CD8-positive, alpha-beta memory T cell (primary cell): ENCODE measurements at places on chromosomes 5 and 9. TPM values are rescaled to one million over a fixed set of nuclear protein-coding genes. Genes with fewer than 3 reads are reported as not detected.

- no peak overlapping the region for H3K4me3 ChIP-seq
- no peaks in the 10 kb centered on the region for H3K4me1 ChIP-seq
- no peak overlapping the region for H3K27ac ChIP-seq
- H3K36me3 ChIP-seq: no peaks in the 10 kb centered on the region
- no peak for DNase-seq
- H3K27me3 ChIP-seq: no peaks in the 10 kb centered on the region
These were observed 20.3 kb upstream of the NINJ1 start for GRCh38 chr9:93154293-93154903.

DNA sequence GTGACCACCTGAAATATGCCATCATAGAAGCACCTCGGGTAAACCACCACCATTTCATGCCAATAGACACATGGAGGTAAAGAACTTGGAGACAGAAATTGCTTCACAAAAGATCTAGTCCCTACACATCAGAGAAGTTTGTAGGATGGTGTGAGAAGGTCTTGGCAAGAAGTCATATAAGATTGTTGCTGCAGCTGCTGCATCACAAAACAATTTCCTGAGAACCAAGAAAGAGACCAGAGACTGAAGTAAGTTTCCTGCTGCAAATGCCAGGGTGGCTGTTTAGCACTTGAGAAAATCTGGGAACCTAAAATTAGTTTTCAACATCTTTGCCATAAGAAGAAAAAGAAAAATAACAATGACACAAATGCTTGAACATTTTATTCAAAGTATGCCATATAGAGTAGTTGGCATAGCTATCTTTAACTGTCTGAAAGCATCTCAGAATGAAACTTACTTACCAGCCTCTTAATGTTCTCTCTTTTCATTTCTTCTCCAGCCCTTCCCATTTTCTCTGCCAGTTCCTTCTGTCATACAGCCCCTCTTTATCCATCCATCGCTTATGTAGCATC, 114.3 kb downstream of the KCTD16 start:
- no peak overlapping the region for H3K4me3 ChIP-seq
- no peaks in the 10 kb centered on the region for H3K36me3 ChIP-seq
- no peak for DNase-seq
- H3K4me1 ChIP-seq: no peaks in the 10 kb centered on the region
- no peaks in the 10 kb centered on the region for H3K27me3 ChIP-seq

- H3K27me3 ChIP-seq: no peaks in the 10 kb centered on the region
- H3K4me1 ChIP-seq: no peaks in the 10 kb centered on the region
- no peak overlapping the region for H3K4me3 ChIP-seq
- H3K27ac ChIP-seq: no peak overlapping the region
- no peaks in the 10 kb centered on the region for H3K36me3 ChIP-seq
These were observed 15.4 kb upstream of the QSOX2 start for GRCh38 chr9:136260936-136261472.

- H3K36me3 ChIP-seq: no peaks in the 10 kb centered on the region
- DNase-seq: no peak
- H3K27me3 ChIP-seq: no peaks in the 10 kb centered on the region
- no peak overlapping the region for H3K4me3 ChIP-seq
These were observed 6.5 kb downstream of the CKMT2 start for GRCh38 chr5:81239613-81240012.

GRCh38 chr9:22053178-22053577, 44.1 kb upstream of the CDKN2B start:
- no peaks in the 10 kb centered on the region for H3K36me3 ChIP-seq
- H3K4me1 ChIP-seq: peaks cover 32% of the 10 kb centered on the region
- no peak for DNase-seq
- H3K27me3 ChIP-seq: no peaks in the 10 kb centered on the region

GRCh38 chr9:84264307-84265029, 76.1 kb downstream of the SLC28A3 start:
- no peak overlapping the region for H3K4me3 ChIP-seq
- no peak for DNase-seq
- no peaks in the 10 kb centered on the region for H3K4me1 ChIP-seq
- H3K36me3 ChIP-seq: no peaks in the 10 kb centered on the region
- H3K27me3 ChIP-seq: no peaks in the 10 kb centered on the region

- no peak for DNase-seq
- H3K36me3 ChIP-seq: no peaks in the 10 kb centered on the region
- H3K4me3 ChIP-seq: no peak overlapping the region
- no peaks in the 10 kb centered on the region for H3K27me3 ChIP-seq
These were observed 8.8 kb upstream of the BOD1 start for GRCh38 chr5:173625261-173625660.

- no peak for DNase-seq
- no peak overlapping the region for H3K4me3 ChIP-seq
- H3K36me3 ChIP-seq: no peaks in the 10 kb centered on the region
- H3K27me3 ChIP-seq: no peaks in the 10 kb centered on the region
- H3K27ac ChIP-seq: no peak overlapping the region
These were observed 5.1 kb downstream of the PNPLA7 start for GRCh38 chr9:137545123-137545522.

GRCh38 chr5:60700416-60700757, 421 bp upstream of the DEPDC1B start:
- no peak for DNase-seq
- peak overlapping the region; percentile 74 for H3K27ac ChIP-seq

DNA sequence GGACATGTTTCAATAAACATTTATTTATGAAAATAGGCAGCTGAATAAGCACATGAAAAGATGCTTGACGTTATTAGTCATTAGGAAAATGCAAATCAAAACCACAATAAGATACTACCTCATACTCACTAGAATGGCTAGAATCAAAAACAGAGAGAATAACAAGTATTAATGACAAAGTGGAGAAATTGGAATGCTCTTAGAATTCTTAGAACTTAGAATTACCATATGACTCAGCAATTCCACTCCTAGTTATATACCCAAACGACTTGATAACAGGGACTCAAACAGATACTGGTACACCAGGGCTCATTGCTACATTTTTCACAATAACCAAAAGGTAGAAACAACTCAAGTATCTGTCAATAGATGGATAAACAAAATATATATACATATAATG, 15.1 kb upstream of the TRIM36 start:
- H3K4me1 ChIP-seq: peaks cover 2% of the 10 kb centered on the region
- peaks cover 35% of the 10 kb centered on the region for H3K27me3 ChIP-seq

- H3K27me3 ChIP-seq: no peaks in the 10 kb centered on the region
- no peak overlapping the region for H3K27ac ChIP-seq
- no peak for DNase-seq
These were observed 75.2 kb upstream of the CPEB4 start for GRCh38 chr5:173812811-173813550.

GRCh38 chr9:107874591-107875369, 385.2 kb upstream of the KLF4 start:
- no peaks in the 10 kb centered on the region for H3K4me1 ChIP-seq
- no peak overlapping the region for H3K27ac ChIP-seq
- no peaks in the 10 kb centered on the region for H3K27me3 ChIP-seq
- H3K36me3 ChIP-seq: no peaks in the 10 kb centered on the region
- no peak for DNase-seq
- H3K4me3 ChIP-seq: no peak overlapping the region

- peaks cover 42% of the 10 kb centered on the region for H3K27me3 ChIP-seq
- H3K4me3 ChIP-seq: no peak overlapping the region
- no peak for DNase-seq
- H3K36me3 ChIP-seq: no peaks in the 10 kb centered on the region
- H3K4me1 ChIP-seq: no peaks in the 10 kb centered on the region
These were observed 621 bp downstream of the PCDHGA11 start for GRCh38 chr5:141421489-141421855.

GRCh38 chr5:125489146-125489545, 742.7 kb upstream of the ZNF608 start:
- H3K27me3 ChIP-seq: no peaks in the 10 kb centered on the region
- H3K27ac ChIP-seq: no peak overlapping the region

- H3K27me3 ChIP-seq: no peaks in the 10 kb centered on the region
- H3K36me3 ChIP-seq: no peaks in the 10 kb centered on the region
- no peak overlapping the region for H3K27ac ChIP-seq
- DNase-seq: no peak
- H3K4me3 ChIP-seq: no peak overlapping the region
- H3K4me1 ChIP-seq: no peaks in the 10 kb centered on the region
These were observed 373.5 kb upstream of the TRPC7 start for GRCh38 chr5:136738829-136739228.

DNA sequence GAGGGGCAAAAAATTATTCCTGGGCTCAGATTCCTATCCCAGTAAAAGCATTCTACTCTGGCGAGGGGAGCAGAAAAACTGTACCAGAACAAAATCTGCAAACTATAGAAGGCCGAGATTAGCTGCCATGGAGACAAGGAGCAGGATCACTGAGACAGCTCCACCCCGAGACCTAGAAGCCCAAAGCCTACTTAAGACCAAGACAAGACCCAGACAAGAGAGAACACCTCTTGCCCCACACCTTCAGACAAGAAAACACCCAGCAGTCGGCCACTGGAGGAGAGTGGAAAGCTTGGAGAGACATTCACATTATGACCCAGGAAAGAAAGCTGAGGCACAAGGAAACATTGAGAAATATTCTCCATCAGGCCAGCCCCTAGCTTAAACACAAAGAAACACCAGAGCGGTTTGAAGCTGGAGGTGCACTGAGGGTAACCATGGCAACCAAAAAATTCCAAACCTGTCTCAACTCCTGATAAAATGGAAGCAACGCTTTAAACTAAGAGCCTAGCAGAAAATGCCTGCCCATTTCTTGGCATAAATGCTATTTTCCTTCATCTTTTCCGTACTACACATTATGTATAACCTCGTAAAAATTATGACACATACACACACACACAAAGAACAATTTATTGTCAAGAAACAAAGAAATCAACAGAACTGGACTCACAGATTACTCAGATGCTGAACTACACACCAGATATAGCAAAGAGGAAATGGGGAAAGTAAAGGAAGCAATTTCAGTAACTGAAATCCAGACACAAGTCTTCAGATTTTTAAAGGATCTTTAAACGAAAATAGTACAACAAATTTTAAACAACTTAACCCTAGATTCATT, 53.8 kb upstream of the FTMT start:
- H3K4me3 ChIP-seq: no peak overlapping the region
- no peaks in the 10 kb centered on the region for H3K27me3 ChIP-seq
- H3K36me3 ChIP-seq: no peaks in the 10 kb centered on the region
- H3K27ac ChIP-seq: no peak overlapping the region

DNA sequence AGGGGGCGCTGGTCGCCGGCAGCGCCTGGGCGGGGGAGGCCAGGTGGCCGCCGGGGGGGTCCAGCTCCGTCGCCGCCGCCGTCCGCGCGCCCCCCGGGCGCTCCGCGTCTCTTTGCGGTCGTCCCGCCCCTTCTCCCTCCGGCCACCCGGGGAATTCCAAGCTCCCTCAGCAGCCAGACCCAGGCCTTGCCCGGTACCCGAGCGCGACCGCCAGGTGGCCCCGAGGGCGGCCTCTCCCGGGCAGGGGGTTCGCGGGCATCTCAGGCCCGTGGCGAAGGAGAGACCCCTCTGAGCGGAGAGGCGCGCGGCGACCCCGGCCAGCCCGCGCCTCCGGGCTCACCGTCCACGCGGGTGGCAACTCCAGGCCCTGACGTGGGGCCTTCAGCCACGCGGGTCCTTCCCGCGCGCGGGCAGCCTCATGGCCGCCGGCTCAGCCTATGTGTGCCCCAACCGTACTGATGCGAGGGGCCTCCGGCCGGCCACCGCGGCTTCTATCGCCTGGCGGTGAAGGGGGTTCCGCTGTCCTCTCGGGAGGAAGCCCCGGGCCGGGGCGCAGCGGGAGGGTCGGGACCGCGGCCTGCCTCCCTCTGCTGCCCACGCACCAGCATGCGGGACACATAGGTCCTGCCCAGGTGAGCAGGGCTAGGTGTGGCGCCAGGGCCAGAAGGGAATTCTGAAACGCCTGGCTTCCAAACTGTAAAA, 529 bp upstream of the NRARP start:
- peak overlapping the region; percentile 38 for H3K27ac ChIP-seq
- H3K36me3 ChIP-seq: no peaks in the 10 kb centered on the region
- H3K4me3 ChIP-seq: no peak overlapping the region
- peaks cover 26% of the 10 kb centered on the region for H3K4me1 ChIP-seq
- H3K27me3 ChIP-seq: peaks cover 24% of the 10 kb centered on the region
- no peak for DNase-seq

DNA sequence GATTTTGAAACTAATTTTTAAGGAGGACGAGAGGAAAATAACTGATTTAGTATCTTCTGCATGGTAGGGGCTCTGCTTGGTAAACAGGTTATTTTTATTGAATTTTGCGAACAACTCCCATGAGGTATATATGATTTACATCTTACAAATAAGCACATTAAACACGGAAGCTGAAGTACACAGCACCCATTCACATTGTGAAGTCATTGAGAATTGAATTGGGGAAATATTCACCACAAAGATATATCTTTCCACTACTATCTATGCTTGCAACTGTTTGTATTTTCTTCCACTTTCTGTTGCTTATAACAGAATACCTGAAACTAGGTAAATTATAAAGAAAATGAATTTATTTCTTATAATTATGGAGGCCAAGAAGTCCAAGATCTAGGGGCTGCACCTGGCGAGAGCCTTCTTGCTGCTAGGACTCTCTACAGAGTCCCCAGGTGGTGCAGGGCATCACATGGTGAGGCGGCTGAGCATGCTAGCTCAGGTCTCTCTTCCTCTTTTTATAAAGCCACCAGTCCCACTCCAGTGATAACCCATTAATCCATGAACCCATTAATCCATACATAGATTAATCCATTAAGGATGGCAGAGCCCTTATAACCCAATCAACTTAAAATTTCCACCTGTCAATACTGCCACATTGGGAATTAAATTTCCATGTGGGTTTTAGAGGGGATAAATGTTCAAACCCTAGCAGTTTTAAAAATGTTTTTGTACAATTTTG, 79.0 kb upstream of the ZNF608 start:
- H3K27ac ChIP-seq: no peak overlapping the region
- no peak for DNase-seq
- no peaks in the 10 kb centered on the region for H3K36me3 ChIP-seq

DNA sequence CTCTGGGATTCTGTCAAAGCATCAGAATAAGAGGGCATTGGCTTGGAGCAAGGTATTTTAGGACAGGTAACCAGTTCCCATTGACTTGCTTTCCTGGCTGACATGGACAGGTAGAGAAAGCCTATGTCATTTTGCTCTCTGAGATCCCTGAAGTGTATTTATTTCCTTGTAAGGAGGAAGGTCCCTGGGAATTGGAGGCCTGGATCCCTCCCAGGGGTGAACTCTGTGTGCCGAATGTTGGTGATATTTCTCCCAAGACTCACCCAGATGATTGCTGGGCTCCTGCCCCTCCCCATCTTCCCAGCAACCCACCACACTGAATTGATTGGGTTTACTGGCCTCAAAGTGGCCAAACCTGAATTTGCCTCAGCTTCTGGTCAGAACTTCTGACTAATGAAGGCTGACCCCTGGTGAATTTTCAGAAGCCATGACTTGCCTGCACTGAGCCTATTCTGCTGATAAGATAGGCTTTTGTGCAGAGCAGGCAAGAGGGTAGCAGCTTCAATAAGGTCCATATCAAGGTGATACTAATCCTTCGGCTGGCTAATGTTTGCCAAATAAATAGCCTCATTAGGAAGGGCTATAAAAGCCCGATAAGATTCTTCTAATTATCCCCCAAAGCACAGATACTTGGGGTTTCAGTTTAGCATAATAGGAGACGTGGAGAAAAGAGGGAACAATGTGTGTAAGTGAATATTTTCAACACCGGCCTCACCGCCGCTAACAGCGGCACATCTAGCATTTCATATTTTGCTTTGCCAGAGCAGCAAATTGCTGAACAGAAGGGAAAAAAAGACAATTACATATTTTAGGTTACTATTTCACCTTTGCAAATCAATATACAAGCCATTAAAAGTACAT, 152.9 kb upstream of the PITX1 start:
- H3K4me1 ChIP-seq: no peaks in the 10 kb centered on the region
- DNase-seq: no peak
- no peaks in the 10 kb centered on the region for H3K36me3 ChIP-seq

The RIMOC1 gene
- 8.4 TPM for polyA plus RNA-seq

The MSX2 gene
- not detected for polyA plus RNA-seq

The CCL27 gene
- not detected for polyA plus RNA-seq

The SLC36A2 gene
- not detected for polyA plus RNA-seq

The SLC22A4 gene
- polyA plus RNA-seq: 0.15 TPM

The FGF1 gene
- not detected for polyA plus RNA-seq

The CCNJL gene
- not detected for polyA plus RNA-seq
